ENCODE measurements at places on chromosomes 2 and 18.

GRCh38 chr2:235579128-235579527, 85.3 kb downstream of the AGAP1 start:
- H3K36me3 ChIP-seq, result no peaks in the 10 kb centered on the region
- no peaks in the 10 kb centered on the region for H3K4me1 ChIP-seq
- H3K27ac ChIP-seq, result no peak overlapping the region
- no peak overlapping the region for H3K4me3 ChIP-seq
- H3K27me3 ChIP-seq, result no peaks in the 10 kb centered on the region

- H3K27me3 ChIP-seq, result no peaks in the 10 kb centered on the region
- peaks cover 5% of the 10 kb centered on the region for H3K4me1 ChIP-seq
- no peaks in the 10 kb centered on the region for H3K36me3 ChIP-seq
- no peak overlapping the region for H3K27ac ChIP-seq
- DNase-seq, result peak; percentile 87
These were observed 22.4 kb upstream of the RMP24 start for GRCh38 chr18:35949903-35950627.

- no peaks in the 10 kb centered on the region for H3K36me3 ChIP-seq
- H3K4me1 ChIP-seq, result peaks cover 2% of the 10 kb centered on the region
- H3K27me3 ChIP-seq, result no peaks in the 10 kb centered on the region
- no peak for DNase-seq
- H3K4me3 ChIP-seq, result no peak overlapping the region
These were observed 244.1 kb downstream of the MREG start for GRCh38 chr2:215769246-215769645.

DNA sequence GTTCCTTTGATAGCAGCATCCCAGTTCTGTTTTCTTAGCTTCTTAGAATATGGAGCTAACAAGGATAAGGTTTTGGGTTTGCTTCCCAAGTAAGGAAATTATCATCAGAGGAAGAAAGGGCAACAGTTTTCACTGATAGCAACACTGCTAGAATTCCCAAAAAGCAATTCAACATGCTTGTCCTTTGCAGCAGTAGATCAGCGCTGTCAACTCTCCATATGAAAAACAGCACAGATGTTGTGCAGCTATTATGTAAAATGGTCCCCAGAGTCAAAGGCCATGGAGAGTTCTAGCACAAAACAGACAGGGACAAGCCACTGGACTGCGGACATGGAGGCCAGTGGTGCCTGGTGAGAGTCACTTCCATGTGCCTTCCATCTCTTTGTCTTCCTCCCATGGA, 135.9 kb upstream of the RNF152 start:
- no peak for DNase-seq
- no peaks in the 10 kb centered on the region for H3K4me1 ChIP-seq
- no peaks in the 10 kb centered on the region for H3K36me3 ChIP-seq
- no peaks in the 10 kb centered on the region for H3K27me3 ChIP-seq
- no peak overlapping the region for H3K27ac ChIP-seq

DNA sequence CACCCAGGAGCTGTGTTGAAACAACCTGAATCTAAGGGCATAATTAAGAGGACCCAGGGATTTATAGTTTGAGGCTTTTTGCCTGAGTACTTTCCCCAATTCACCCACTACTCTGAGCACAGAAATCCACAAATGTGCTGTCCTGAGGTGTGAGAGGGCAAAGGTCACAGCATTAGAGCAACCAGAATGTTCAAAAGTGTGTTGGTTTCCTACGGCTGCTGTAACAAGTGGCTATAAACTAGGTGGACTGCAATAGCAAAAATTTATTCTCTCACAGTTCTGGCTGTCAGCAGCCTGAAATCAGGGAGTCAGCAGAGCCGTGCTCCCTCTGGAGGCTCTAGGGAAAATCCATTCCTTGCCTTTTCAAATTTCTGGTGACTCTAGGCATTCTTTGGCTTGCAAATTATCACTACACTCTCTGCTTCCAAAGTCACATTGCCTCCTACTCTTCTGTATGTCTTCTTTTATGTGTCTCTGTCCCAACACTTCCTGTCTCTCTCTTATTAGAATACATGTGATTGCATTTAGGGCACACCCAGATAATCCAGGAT, 91.4 kb upstream of the TACR1 start:
- peak; percentile 35 for DNase-seq
- H3K4me1 ChIP-seq, result no peaks in the 10 kb centered on the region
- H3K36me3 ChIP-seq, result no peaks in the 10 kb centered on the region
- no peak overlapping the region for H3K27ac ChIP-seq
- no peaks in the 10 kb centered on the region for H3K27me3 ChIP-seq
